Smooth muscle cell of trachea (primary cell): ENCODE measurements at places on chromosomes 7 and 10. TPM values are rescaled to one million over a fixed set of nuclear protein-coding genes. Genes with fewer than 3 reads are reported as not detected.

DRGX gene
- total RNA-seq: not detected in 2 replicates

ACTR3C gene
- under 0.01 and 3.0 TPM in 2 replicates for total RNA-seq

VWA2 gene
- total RNA-seq: 0.58 and 0.83 TPM in 2 replicates

MYH16 gene
- total RNA-seq: not detected in 2 replicates

LLCFC1 gene
- total RNA-seq: not detected in 2 replicates
